Epithelial cell of proximal tubule (primary cell): ENCODE measurements at places on chromosomes 4 and X. TPM values are rescaled to one million over a fixed set of nuclear protein-coding genes. Genes with fewer than 3 reads are reported as not detected.

GRCh38 chr4:36292556-36293188 is 11.3 kb downstream of the DTHD1 start:
- no peak for DNase-seq

DNA sequence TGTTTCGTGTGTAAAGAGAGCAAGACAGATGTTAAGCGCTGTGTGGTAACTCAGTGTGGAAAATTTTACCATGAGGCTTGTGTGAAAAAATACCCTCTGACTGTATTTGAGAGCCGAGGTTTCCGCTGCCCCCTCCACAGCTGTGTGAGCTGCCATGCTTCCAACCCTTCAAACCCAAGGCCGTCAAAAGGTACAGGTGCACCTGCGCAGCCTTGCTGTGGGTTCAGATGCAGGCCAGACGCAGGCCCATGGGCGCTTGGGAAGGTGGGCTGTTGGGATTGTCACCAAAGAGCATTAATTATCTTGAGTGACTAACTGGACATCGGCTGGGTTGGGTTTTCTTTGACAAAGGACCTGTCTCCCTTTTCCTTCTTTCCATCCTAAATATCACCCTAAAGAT is 55.4 kb downstream of the NELFA start:
- DNase-seq, result no peak

- no peak for DNase-seq
These were observed 99.3 kb downstream of the IRF2 start for GRCh38 chr4:184375027-184375426.

DNA sequence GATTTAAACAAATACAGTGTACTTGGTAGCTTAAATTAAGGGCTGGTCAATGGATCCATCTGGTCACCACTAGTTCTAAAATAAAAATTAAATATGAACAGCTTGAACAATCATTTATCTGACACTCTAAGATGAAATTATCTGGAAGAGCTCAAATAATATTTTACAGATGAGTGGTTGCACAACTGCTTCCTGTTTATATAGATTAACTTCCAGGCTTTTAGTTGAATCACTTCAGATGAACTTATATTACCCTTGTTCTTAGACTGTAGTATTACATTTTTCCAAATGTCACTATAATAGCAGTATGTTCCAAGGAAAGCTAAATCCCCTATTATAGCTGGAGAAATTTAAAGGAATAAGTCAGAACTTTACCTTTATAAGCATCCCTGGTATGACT is 92.4 kb upstream of the SMIM10 start:
- DNase-seq, result no peak

DNA sequence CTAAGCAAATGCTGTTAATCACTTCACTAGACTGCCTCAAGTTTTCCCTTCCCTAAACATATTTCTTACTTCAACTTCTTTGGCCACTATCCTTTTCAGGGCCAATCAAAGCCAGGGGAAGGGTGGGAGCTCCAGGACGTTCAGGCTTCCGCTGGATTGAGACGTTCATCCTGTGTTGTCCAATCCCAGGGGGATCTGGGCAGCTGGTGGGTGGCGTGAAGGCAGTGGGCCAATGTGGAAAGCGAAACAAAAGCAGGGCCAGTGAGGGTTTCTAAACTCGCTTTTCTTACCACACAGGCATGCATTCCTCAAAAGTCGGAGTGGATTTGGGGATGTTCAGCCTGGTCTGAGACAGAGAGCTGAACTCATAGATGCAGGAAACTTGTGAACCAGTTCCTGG is 7.6 kb downstream of the CXCL13 start:
- DNase-seq, result no peak

GRCh38 chr4:106246441-106246840 is 69.6 kb downstream of the TBCK start:
- no peak for DNase-seq

DNA sequence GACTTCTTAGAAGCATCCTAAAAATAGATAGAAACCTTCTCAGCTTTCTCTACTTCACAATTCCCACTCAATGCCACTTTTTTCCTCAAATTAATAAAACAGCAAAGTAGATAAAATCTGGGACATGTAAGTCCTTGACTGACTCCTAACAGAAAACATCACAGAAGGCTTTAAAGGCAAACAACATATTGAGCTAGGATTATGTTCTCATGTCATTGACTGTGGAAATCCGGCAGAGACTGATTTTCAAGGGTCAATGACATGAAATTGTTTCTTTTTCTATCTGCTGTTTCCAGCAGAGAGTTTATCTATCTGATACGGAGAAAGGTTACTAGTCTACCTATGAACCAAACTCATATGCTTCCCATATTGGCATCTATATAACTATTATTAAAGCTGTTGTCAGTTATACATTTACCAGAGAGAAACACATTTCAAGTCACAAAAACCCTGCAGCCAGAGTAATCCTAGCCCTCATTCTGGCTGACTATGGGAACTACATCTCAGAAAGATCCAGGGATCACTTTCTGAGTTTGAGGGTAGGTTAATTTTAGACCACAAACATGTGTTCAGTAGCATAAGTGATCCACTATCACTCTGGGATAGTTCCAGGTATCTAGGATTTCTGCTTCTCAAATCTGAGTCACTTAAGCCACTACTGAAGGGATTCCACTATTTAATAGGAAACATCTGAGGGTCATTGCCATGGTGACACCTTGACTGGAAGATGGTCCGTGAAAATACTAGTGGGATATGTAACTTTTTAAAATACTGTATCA is 147.6 kb downstream of the PPP3CA start:
- no peak for DNase-seq

- DNase-seq, result no peak
These were observed 17.8 kb upstream of the GABRQ start for GRCh38 chrX:152619897-152620296.

- no peak for DNase-seq
These were observed 142.8 kb upstream of the PPP1R2C start for GRCh38 chrX:42920752-42921151.

- DNase-seq, result no peak
These were observed 66.6 kb downstream of the RNF150 start for GRCh38 chr4:141066690-141067089.

DNA sequence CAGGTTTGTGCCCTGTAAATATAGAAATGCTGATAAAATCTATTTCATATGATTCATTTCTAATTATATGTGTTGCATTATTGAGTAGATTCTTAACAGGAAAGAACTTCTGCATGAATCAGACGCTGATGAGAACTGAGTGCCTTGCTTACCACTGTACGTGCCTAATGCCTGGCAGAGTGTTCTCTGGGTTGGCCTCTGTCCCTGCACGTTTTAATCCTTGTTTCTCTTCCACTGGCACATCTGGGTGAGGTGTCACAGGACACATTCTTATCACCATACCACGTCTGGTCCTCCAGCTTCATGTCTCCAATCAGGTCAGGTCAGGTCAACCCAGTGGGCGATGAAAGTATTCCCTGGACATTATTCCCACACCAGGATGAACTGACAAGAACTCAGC is 53.6 kb downstream of the KLF3 start:
- no peak for DNase-seq

DNA sequence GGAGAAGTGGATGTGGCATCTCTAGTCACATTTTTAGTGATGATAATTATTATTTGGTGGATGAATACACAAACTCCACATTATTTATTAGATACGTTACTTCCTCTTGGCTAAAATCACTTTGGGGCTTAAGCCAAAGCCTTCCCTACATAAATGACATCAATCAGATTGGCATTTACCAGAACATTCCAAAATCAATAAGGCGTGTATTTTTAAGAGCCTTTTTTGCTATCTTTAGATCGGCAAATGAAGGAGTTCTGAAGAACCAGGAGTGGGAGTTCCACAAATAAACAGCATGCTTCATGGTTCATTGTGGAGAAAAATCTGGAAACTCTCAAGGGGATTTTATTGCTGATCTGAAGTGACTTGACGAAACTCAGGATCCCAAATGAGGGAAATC is 89.7 kb downstream of the AMELX start:
- DNase-seq, result no peak

DNA sequence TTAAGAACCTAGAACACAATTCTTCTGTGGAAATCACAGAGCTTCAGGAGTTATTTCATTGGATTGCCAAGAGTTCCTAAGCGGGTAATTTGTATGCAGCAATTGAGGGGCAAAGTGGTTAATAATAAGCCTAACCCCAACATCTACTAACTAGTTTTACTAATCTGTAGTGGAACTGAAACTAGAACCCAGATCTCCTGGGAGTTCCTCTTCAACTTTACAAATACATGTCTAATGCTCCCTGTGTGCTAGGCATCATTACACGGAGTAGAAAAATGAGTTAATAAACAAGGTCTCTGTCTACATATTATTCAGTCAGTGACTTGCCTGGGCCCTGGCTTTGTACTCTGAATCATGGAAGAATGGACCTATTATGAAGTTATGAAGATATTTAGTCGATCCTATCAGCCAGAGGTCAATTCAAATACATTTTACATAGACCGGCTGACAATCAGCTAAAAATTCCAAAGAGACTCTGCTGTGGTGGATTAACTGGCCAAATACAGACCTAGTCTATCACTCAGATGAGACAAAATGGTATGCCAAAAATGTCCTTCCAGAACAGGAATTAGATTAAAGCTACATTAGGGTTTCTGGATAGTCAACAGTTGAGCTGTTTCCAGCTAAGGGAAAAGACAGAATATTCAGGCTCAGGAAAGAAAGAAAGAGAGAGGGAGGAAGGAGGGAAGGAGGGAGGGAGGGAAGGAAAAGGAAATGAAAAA is 326.0 kb downstream of the FBXW7 start:
- no peak for DNase-seq

DNA sequence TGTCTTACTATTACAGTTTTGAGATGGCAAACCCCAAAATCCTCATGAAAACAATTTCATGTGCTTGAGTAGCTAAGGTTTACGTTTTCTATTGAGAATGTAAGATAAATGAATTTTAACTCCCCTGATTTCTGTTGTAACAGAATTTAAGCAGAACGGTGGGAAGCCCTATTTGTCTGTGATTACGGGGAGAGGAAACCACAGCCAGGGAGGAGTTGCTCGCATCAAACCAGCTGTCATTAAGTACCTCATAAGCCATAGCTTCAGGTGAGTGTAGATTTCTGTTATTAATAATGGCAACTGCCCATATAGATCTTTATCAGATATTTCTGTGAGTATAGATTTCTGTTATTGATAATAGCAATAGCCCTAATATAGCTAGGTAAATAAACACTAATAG is 44.2 kb upstream of the RHOH start:
- no peak for DNase-seq

GRCh38 chrX:53598169-53598568 is 88.3 kb downstream of the HUWE1 start:
- no peak for DNase-seq

The NDST3 gene
- total RNA-seq, result 1.4 TPM in 1 of 2 replicates, not detected in the other

The TEX13C gene
- total RNA-seq, result not detected in 2 replicates

The OTUD5 gene
- total RNA-seq, result 34.4 and 44.2 TPM in 2 replicates

The RAB39B gene
- total RNA-seq, result 0.36 TPM in 1 of 2 replicates, not detected in the other

The IL3RA gene
- not detected in 2 replicates for total RNA-seq

The TMEM271 gene
- not detected in 2 replicates for total RNA-seq

The OPHN1 gene
- 2.8 and 3.7 TPM in 2 replicates for total RNA-seq

The TBX22 gene
- not detected in 2 replicates for total RNA-seq

The DUX4 gene
- total RNA-seq, result not detected in 2 replicates
